NCI-H1436 (cell line): ENCODE measurements at places on chromosomes 1 and 21.

DNA sequence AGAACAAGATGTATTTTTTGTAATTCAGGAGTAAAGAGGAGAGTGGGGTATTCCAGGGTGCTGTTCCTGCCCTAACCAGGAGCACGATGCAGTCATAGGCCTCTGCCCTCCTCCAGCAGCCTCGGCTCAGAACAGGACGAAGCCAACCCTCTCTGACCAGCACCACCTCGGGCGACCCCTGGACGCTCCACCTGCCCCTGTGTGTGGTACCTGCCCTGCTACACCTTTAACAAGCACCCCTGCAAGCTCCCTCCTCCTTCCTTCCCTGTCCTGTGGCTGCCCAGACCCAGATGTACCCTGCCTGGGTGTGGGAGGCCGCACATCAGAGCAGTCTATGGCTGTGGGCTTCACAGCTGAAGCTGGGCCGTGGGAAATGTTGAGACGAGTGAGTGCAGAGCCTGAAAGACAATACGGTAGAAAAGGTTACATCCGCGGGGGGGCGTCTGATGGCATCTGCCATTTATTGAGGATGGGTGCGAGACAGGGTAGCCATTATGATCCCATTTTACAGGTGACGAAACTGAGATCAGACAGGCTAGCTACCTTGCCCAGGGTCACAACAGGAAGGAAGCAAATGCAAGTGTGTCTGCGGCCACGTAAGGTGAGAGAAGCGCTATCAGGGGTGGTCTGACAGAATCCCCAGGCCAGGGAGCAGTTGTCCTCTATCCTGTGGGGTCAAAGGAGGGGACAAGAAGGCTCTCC, 4.6 kb downstream of the ERG start:
- DNase-seq, result no peak

DNA sequence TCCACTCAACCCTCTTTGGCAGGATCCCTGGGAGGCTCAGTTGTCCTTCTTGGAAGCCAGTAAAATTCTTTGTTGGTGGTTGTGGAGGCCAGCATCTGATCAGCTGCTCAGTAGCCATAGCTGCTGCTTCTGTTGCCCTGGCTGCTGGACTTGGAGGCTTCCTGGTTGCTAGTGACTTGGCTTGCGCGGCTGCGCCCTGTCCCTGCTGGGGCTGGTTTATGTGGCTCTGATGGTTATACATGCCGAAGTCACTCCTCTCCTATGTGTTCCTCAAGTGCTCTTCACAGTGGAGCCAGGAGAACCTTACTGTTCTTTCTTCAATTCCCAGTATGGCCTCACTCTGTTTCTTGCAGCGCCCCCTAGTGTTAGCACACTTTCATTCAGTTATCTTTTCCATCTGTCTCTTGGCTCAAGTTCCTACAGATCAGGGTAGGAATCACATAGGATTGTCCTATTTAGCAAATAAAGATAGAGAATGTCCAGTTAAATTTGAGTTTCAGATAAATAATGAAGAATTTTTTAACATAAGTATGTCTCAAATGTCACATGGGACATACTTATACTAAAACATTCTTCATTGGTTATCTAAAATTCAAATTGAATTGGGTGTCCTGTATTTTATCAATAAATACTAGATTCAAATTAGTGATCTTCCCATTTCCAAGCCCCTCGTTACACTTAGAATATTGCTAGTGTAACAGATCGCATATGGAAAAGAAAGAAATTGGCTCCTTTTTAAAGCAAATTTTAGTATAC, 176.5 kb downstream of the TGFB2 start:
- DNase-seq, result peak; percentile 25

GRCh38 chr1:236522937-236523703, 662 bp upstream of the LGALS8 start:
- no peak for DNase-seq

DNA sequence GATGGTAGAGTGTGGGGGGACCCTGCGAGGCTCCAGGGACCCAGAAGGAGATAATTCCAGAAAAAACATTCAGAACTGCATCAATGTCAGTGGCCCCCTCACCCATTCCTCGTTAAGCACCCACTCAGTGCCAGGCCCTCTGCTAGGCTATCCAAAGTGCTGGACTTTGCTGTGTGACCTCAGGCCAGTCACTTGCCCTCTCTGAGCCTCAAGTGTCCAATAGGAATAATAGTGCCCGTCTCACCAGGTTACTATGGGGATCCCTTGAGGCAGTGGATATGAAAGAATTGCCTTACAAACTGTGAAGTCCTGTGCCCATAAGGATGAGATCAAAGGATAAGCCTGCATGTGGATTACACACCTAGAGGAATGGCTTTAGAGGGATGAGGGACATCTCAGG, 83.4 kb downstream of the IGSF21 start:
- no peak for DNase-seq

- no peak for DNase-seq
Measured at GRCh38 chr1:199733125-199733524, 294.4 kb upstream of the NR5A2 start.

DNA sequence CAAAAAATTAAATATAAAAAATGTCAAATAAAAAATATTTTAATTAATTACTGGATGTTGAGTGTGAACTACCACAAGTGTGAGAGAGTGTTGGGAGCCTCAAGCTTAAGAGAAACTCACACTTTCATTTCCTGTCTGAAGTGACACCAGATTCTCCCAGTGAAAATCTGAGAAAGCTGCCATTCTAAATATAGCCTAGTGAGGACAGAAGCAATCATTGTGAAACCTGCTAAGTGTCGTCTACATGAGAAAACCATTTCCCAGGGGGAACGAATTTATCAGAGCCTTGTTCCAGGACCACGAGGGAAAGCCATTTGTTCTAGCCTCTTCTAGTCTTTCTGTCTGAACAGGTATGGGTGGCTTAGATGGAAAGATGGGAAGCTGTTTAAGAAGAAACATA, 329.3 kb upstream of the PRMT6 start:
- no peak for DNase-seq

GRCh38 chr1:224082146-224082545, 31.8 kb upstream of the FBXO28 start:
- DNase-seq, result no peak

GRCh38 chr1:104182251-104182650, 432.6 kb downstream of the AMY1C start:
- no peak for DNase-seq

- no peak for DNase-seq
Measured at GRCh38 chr1:223873044-223873443, 27.3 kb upstream of the TP53BP2 start.

DNA sequence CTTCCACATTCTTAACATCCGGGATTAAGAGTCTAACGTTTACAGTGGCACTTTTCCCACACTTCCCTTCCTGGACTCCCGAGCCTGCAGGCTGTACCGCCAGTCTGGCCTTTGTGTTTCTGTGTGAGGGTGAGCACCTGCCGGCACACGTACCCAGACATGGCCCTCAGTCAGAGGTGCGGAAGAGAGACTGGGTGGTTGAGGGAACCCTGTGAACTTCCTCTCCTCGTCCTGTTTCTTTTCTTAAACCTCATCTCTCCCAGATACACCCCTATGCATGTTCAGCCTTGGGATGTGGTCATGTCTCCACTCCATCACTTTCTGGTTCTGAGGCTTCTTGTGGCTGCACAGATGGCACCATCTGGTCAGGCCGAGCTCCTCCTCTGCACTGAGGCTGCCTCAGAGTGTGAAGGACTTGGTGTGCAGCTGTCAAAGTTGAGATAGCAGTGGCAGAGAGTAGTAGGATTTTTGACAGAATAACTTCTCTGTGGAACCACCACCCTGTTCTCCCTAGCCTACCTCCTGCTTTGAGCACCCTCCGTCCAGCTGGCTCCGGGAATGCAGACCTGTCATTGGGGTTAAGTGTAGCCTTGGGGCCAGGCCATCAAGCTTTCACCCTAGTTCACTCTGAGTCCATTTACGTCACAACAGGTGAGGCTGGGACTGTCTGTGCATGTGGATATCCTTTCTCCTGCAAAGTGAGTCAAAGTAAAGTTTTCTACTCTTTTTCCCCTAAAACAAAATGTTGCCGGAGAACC, 31.4 kb downstream of the VASH2 start:
- DNase-seq, result no peak
